ENCODE measurements at places on chromosomes 5 and 9.

DNA sequence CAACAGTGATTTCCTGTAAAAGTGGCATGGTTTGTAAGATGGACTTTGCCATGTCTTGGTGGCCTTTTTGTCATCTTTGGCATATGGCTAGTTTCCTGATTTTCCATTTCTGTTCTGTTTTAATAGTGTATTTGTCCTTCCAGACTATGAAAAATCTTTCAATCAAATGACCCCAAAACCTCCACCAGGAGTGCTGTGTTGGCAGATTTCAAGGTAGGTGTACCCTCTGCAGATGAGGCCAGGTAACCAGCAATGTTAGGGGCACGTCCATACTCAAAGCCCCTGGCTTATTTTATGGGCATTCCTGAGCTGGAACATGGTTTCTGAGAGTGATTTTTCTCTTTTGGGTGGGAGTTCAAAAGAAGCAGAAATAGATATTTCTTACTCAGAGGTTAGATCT lies 15.2 kb upstream of the MAP1B start:
- DNase-seq, result no peak

DNA sequence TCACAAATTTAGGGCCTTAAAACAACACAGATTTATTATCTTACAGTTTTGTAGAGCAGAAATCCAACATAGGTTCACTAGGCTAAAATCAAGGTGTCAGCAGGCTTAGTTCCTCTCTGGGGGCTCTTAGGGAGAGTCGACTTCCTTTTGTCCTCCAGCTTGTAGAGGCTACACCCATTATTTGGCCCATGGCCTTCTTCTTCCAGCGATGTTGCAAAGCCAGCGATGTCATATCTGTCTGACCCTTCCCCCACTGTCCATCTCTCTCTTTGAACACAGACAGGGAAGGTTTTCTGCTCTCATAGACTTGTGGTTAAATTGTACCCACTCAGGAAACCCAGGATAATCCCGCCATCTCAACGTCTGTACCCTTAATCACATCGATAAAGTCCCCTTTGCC lies 60.3 kb upstream of the SHB start:
- no peak for DNase-seq

- DNase-seq, result no peak
Measured at GRCh38 chr9:93223260-93224180, 39.6 kb downstream of the WNK2 start.

- DNase-seq, result no peak
Measured at GRCh38 chr9:127940593-127940992, 2.9 kb upstream of the DPM2 start.

DNA sequence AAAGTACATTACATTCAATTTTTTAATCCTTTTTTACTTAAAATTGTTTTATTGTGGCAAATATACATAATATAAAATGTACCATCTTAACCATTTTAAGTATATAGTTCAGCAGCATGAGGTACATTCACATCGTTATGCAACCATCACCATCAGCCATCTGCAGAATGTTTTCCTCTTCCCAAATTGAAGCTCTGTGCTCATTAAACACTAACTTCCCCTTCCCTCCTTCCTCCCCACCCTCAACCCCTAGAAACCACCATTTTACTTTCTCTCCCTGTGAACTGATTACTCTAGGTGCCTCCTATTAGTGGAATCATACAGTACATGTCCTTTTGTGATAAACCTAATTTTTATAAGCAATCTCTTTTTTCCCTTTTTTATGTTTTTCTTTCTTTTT lies 15.6 kb downstream of the TEX53 start:
- DNase-seq, result no peak

DNA sequence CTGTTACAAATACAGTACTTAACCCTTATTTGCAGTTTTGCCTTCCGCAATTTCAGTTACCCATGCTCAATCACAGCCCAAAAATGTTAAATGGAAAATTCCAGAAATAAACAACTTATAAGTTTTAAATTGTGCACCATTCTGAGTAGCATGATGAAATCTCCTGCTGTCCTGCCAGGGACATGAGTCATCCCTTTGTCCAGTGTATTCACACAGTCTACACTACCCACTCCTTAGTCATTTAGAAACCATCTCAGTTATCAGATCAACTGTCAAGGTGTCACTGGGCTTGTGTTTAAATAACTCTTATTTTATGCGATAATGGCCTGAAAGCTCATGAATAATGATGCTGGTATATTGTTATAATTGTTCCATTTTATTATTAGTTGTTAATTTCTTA lies 95.8 kb downstream of the PLCXD3 start:
- DNase-seq, result no peak

DNA sequence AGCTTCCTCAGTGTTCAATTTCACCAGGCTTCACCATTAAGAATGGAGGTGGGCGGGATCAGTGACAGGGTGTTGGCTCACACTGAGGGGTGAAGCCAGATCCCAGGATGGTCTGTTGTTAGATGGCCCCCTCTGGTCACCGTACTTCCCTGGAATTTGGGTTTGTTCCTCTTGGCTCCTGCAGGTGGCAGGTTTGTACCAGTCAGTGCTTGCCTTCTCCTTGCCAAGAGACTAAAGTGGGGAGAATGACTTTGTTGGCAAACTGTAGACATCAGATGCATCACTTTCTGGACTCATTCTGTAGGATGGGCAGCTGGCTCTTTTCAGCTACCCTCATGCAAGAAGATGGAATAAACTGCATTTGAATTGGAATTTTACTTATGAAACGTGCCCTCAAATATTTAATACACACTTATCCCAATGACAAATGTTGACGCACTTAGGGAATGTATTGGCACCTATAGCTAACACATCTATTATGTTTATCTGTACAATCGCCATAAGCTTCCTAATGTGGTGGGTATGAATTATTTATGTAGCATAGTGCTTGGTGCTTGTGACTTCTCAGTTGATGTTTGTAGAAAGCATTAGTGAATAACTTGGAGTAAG lies 31.4 kb upstream of the ANKRD55 start:
- no peak for DNase-seq

Measured in activated CD8-positive, alpha-beta memory T cell treated with anti-CD3 and anti-CD28 coated beads for 1 hour (primary cell).